ENCODE measurements at places on chromosomes 12 and 14. TPM values are rescaled to one million over a fixed set of nuclear protein-coding genes. Genes with fewer than 3 reads are reported as not detected.
A peak's percentile ranks its signal among the peaks of the same experiment; 100 is the strongest.

FOXA1 gene
- 2.7 TPM for total RNA-seq

TAS2R8 gene
- not detected for total RNA-seq

ARMH4 gene
- 3.1 TPM for total RNA-seq

ANKRD33 gene
- not detected for total RNA-seq

ANO2 gene
- total RNA-seq = 0.76 TPM

LMO3 gene
- 5.8 TPM for total RNA-seq

ANKS1B gene
- 5.5 TPM for total RNA-seq

PLCZ1 gene
- not detected for total RNA-seq

GRCh38 chr12:6647083-6647604 lies at the start of gene ACRBP:
Gene ACRBP (minus strand): TSS chr12:6647432. CDS start chr12:6647366, 66 bp downstream.
- DNase-seq = peak; percentile 95

GRCh38 chr12:20140751-20141150 lies 227.6 kb upstream of the PDE3A start:
- DNase-seq = no peak

DNA sequence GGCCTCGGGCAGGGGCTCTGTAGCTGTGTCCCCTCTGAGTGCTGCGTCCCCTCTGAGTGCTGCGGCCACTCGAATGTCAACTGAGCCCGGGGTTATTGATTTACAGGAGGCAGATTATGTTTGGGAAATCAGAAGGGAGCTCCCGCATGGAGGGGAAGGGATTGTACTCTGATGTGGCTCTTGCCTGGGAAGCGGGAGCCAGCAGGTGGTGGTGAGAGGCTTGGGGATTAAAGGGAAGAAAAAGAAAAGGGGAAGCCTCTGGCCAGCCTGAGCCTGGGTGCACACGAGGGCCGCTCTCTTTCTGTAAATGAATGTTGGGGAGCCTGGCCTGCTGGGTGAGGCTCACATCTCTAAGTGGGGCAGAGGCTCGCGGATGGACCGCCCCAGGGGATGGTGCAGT lies 143.7 kb downstream of the AACS start:
- no peak for DNase-seq

GRCh38 chr14:91228112-91229004 lies 16.1 kb downstream of the GPR68 start:
- DNase-seq = no peak

GRCh38 chr14:101714394-101714793 lies 47.1 kb upstream of the PPP2R5C start:
- DNase-seq = no peak

DNA sequence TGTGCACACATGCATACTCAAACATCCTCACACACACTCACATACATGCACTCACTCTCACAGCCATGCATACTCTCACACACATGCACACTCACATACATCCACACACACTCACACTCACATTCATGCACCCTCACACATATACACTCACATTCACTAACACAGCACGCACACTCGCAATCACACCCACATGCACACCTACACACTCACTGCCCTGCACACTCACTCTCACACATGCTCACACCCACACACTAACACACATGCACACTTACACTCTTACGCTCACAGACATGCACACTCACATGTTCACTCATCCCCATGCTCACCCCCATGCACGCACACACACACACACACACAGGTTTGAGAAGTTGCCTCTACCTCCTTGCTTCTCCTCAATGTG lies 63.2 kb upstream of the SFSWAP start:
- DNase-seq = no peak

- peak; percentile 94 for DNase-seq
These were observed 536 bp upstream of the WNT1 start for GRCh38 chr12:48977290-48978281.

- DNase-seq = no peak
These were observed 300.7 kb upstream of the MDGA2 start for GRCh38 chr14:47976139-47976538.

- no peak for DNase-seq
These were observed 96.5 kb downstream of the UNC79 start for GRCh38 chr14:93527203-93527607.

DNA sequence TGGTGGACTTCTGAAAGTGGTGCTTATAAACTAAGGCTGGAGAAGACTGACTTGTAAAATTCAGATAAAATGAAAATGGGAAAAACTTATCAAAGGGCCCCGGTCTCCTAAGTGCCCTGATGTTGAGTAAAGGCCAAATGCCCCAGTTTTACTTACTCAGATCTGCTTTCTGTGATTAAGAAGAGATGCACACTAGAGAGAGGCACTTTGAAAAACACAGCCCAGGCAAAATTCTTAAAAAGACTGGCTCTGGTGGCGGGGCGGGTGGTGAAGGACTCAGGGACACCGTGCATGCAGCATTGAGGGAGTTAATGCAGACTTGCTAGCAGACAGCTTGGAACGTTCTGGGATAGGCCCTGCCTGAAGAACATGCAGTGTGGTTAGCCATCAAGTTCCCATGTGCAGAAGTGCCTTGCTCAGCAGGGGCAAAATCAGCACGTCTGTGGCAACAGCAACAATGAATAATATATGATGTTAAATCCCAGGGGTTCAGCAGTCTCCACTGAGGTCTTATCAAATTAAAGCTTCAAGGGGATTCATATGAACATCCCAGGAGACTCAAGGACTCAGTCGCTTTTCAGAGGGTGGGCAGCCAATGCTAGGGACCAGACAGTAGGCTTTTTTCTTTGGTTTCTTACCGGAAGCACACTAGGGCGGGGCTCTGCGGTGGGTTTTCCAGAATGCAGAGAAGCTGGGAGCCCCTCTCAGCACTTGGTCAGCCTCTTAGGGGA lies 105.0 kb downstream of the DAD1 start:
- no peak for DNase-seq

DNA sequence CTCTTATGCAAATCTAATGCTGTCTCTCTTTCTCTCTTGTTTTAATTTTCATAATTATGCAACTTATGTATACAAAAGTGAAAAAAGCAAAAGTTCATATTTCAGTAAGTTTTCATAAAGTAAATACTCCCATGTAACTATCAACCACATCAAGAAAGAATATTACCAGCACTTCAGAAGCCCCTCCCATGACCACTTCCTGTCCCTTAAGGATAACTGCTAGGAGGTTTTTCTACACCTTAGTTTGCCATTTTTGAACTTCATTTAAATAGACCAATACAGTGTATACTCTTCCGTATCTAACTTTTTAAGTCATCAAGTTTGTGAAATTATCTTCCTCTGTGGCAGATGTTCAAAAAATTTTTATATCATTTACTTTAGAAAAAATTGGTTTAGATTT lies 547 bp upstream of the OR4K15 start:
- no peak for DNase-seq

DNA sequence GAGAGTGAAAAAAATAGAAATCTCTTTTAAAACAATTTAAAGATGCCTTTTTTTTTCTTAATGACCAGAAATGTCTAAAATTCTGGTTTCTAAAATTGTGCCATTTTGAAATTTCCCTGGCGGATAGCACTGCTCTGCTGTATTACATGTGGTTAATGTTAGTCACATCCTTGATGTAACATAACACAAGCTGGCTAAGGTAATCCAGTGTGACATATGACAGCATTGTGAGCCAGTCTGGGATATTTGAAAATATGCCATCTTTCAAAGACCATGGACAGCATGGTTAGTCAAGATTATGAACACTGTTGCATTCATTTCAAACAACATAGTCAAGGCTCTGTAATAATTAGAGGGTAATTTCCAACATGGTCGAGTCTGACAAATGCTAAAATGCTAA lies 133.2 kb downstream of the ALX1 start:
- no peak for DNase-seq

- no peak for DNase-seq
These were observed 138.2 kb upstream of the TSPAN8 start for GRCh38 chr12:71295953-71296352.

Measured in lower leg skin (tissue), 4 donors.